HCT116 (cell line): ENCODE measurements at places on chromosomes 5 and 9. TPM values are rescaled to one million over a fixed set of nuclear protein-coding genes. Genes with fewer than 3 reads are reported as not detected.

The ADAMTS12 gene
- 0.05 TPM for total RNA-seq

The TLX3 gene
- total RNA-seq: 4.6 TPM

The PDGFRB gene
- total RNA-seq: 0.34 TPM

The OSMR gene
- 46.0 TPM for total RNA-seq

- no peak for DNase-seq
These were observed 183.1 kb upstream of the S1PR3 start for GRCh38 chr9:88808019-88808656.

GRCh38 chr5:57676222-57677098 is 193.8 kb upstream of the ACTBL2 start:
- DNase-seq: no peak
